CD8-positive, alpha-beta memory T cell (primary cell): ENCODE measurements at places on chromosomes 16 and 17. TPM values are rescaled to one million over a fixed set of nuclear protein-coding genes. Genes with fewer than 3 reads are reported as not detected.

GRB7 gene
- not detected for polyA plus RNA-seq

CACNG3 gene
- not detected for polyA plus RNA-seq

EPX gene
- not detected for polyA plus RNA-seq

KRT36 gene
- not detected for polyA plus RNA-seq

NUPR1 gene
- not detected for polyA plus RNA-seq

DNA sequence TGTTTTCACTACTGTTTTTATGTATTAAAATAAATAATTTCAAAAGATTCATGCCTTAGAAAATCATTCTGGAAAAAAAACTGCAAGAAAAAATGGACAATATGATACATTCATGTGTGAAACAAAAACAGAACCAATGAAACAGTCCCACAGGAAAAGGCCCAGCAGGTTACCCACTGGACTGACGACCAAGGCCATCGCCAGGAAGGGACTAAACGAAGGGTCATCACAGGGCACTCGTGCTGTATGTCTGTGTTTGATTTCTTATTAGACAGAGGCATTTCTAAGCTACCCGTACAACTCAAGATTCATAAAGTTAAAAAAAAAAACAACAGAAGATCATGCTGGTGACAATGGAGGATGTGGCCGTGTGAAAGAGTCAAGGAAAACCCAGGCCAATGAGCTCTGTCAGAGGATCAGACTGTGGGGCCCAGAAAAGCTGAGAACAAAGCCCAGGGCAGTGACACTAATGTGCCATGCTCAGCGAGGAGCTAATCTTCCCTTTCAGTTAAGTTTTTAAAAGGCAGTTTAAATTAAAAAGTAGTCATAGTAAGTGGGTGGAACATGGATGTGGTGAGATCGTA, 31.8 kb downstream of the NSMCE1 start:
- no peak for DNase-seq

DNA sequence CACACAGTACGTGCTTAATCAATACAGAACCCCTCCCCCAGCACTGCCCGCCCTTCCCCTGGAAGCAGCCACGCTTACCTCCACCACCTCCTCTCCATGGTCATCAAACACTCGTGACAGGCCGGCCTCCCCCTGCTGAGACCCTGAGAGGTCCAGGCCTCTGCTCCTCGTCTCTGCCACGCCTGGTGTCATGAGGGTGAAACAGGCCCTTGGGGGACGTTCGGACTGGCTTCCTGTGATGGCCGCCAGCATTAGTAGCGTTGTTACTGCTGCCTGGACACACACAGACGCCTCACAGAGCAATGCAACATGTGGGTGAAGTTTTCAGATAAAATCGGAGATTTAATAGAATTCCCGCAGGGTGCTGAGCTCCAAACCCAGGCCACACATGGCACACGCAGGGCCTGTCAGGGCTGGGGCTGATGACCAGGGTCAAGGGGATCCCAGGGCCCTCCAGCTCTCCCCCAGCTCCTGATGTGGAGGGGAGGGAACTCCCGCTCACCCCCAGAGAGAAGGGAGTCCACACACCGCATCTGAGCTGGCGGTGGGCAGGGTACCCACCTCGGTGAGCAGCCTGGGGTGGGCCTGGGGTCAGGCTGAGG, 15.9 kb upstream of the SLC38A10 start:
- DNase-seq: no peak

DNA sequence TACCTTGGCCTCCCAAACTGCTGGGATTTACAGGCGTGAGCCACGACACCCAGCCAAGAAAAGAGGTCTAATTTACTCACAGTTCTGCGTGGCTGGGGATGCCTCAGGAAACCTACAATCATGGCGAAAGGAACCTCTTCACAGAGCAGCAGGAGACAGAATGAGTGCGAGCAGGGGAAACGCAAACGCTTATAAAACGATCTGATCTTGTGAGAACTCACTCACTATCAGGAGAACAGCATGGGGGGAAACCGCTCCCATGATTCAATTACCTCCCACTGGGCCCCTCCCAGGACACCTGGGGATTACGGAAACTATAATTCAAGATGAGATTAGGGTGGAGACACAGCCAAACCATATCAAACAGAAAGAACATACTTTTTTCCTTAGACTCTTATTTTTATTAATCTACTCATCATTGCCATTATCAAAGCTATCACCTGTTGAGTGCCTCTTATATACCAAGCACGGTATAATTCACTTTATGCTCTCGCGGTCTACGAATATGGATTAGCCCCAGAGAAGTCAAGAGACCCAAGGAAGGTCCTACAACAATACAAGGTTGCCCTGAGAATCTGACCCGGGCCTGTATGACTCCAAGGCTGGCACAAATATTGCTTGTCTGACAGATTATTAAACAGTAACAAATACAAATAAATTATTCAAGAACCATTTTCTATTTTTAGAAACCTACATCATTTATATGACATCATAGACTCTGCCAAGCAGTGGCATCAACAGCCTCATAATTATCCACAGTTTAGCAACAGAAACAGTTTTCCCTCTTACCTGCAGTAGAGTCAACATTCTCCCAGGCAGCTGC, 2.4 kb downstream of the POLR3K start:
- DNase-seq: no peak
